ENCODE measurements at places on chromosomes 11 and 22.

- no peak for DNase-seq
Measured at GRCh38 chr11:80365076-80365725, 924.4 kb upstream of the TENM4 start.

- no peak for DNase-seq
Measured at GRCh38 chr11:12106501-12106900, 3.9 kb upstream of the MICAL2 start.

DNA sequence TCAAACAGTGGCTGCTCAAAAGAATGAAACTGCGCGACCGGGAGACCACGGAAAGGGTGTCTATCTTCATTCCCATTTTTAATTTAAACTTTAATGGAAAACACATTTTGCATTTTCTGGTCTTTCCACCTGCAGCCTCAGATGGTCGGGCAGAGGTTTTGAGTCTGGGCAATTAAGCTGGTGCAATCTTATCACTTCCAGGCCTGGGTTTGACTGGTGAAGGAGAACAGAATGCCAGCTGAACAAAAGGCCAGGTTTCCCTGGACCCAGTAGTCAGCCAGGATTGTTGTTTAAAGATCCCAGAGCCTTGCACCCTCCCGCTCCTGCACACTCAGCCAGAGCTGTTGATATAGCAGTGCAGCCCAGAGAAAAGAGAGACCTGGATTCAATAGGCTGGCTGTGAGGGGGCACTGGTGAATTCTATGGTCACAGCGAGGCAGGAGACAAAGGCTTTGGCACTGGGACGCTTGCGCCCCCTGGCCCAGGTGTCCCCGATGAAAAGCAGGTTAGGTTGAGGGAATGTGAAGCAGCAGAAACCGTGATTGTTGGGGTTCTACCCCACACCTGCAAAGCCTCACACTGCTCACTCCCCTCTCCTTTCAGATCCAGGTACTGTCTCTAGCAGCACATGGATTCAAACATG is 83.6 kb downstream of the FLI1 start:
- no peak for DNase-seq

- no peak for DNase-seq
Measured at GRCh38 chr22:49770547-49771265, 57.0 kb downstream of the BRD1 start.

GRCh38 chr11:117180020-117180419 is 1.5 kb downstream of the SIDT2 start:
- no peak for DNase-seq

GRCh38 chr11:17898782-17899181 is 114.1 kb downstream of the SERGEF start:
- DNase-seq: no peak

- DNase-seq: no peak
Measured at GRCh38 chr22:32531931-32532819, 57.6 kb downstream of the FBXO7 start.

GRCh38 chr11:11850668-11851067 is 8.9 kb downstream of the USP47 start:
- no peak for DNase-seq

DNA sequence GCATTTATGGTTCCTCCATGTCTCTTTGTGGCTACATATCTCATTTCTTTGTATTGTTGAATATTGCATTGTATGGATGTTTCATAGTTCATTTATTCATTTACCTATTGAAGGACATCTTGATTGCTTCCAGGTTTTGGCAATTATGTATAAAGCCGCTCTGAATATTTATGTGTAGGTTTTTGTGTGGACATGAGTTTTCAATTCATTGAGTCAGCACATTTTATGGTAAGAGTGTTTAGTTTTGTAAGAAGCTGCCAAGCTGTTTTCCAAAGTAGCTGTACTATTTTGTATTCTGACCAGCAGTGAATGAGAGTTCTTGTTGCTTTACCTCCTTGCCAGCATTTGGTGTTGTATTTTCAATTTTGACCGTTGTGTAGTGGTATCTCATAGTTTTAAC is 39.2 kb downstream of the KDM2A start:
- no peak for DNase-seq

DNA sequence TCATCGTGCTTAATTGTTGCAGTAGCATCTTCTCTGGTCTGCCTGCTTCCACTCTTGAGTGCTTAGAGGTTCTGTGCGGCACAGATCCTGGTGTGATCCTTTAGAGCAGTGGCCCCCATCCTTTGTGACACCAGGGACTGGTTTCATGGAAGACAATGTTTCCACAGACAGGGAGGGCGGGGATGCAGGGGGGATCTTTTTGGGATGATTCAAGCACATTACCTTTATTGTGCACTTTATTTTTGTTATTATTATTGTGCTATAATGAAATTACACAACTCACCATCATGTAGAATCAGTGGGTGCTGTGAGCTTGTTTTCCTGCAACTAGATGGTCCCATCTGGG is 76.8 kb upstream of the SHANK2 start:
- no peak for DNase-seq

DNA sequence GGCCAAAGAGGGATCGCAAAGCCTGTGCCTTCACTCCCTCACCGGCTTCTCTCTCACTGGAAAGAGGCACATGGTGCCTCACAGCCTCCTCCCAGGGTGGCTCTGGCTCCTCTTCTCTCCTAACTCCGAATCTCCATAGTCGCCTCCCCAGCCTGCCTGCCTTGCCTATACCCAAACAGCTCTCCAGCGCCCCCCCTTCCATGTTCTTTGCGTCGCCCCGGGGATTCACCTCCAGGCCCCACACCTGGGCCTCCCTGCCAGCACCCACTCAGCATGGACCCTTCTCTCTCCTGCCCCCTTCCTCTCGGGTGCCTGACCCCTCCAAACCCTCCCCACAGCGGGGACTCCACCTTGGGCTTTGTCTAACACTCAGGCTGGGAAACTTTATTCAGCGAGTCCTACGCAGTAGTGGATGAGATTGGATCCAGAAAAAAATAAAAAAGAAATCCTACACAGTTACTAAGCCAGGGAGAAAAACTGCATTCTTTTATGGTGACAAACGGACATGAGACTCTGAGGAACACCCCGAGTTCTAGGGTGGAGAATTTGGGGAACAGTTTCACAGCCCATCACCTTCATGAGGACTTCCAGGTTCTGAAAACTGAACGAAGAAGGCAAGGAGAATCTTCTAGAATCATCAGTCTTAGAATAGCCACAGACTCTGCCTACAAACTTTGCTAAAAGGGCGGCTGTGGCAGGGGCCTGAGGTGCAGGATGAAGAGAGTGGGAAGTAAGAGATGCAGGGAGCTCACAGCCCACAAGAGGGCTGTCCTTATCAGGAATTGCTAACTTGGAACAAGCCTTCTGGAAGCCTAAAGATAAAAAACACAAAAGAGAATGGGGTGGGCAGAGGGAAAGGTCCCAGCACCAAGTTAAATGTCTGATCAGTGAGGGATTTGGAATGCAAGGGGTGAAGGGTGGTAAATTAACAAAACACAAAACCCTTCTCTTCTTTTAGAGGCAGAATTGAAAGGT is 5.3 kb downstream of the PPM1F start:
- no peak for DNase-seq

GRCh38 chr11:17771841-17772401 is 37.3 kb downstream of the KCNC1 start:
- DNase-seq: no peak

DNA sequence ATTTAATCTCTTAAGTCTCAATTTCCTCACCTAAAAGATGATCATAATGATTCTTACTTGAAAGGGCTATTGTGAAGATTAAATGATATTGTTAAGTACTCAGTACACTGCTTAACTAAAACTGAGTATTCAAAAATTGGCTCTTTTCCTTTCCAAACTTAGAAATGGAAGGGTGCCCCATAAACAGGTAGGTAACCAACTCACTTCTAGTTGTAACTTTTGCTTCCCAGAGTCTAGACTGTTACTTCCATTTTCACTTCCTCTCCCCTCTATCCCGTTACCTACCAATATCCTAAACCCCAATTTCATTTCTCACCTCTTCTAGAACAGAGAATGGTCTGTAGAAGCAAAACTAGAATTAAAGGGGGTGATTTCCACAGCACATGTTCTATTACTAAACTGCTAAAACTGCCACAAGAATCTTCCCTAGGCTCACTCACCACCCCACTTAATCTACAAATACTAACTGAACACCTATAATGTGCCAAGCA is 50.0 kb downstream of the RRAS2 start:
- DNase-seq: no peak

Measured in CD4-positive, alpha-beta T cell treated with Interleukin-15 for 4 hours (primary cell).